ENCODE measurements at places on chromosomes 5 and 9. TPM values are rescaled to one million over a fixed set of nuclear protein-coding genes. Genes with fewer than 3 reads are reported as not detected.

RGS14 gene
- 25.9 TPM for total RNA-seq

SRD5A1 gene
- total RNA-seq: 4.3 TPM

DNA sequence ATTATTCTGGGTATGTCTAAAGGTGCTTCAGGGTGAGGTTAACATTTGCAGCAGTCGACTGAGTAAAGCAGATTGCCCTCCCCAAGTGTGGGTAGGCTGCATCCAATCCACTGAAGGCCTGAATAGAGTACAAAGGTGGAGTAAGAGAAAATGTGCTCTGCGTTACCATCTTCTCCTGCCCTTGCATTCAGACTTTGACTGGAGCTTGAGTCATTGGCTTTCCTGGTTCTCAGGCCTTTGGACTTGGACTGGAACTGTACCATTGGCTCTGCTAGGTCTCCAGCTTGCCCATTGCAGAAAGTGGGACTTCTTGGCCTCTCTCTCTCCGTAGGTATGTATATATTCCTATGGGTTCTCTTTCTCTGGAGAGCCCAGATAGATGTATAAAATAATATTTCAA, 120.9 kb upstream of the CNTLN start:
- peaks cover 7% of the 10 kb centered on the region for H3K4me1 ChIP-seq
- DNase-seq: no peak
- H3K4me3 ChIP-seq: no peak overlapping the region
- no peaks in the 10 kb centered on the region for H3K36me3 ChIP-seq
- no peaks in the 10 kb centered on the region for H3K27me3 ChIP-seq

PCDHB15 gene
- total RNA-seq: 0.33 TPM

DNA sequence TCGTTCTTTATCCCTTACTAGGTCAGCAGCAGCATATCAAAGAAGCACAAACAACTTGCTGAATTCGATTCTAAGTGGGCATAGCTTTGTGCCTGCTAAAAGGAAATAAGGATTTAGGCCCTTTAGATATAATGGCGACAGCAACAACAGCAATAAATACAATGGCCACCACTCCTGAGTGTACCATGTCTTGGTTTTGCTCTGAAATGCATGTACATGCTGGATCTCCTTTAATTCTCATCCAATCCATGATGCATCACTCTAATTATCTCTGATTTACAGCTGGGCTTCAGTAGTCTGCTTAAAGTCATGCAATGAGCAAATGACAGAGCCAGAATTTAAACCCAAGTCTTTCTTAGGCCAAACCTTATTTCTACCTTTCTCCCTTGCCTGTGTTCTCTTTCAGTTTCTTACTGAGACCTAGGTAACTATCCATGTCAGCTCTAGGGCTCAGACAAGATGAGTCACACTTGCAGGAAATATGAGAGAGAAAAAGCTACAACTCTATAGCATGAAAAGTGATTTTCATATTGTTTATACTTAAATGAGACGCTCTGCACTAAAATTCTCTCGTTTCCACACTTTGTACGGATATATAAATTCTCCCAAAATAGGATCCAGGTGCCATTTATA, 111.8 kb downstream of the HMHB1 start:
- H3K27ac ChIP-seq: no peak overlapping the region
- peaks cover 11% of the 10 kb centered on the region for H3K4me1 ChIP-seq
- H3K27me3 ChIP-seq: no peaks in the 10 kb centered on the region
- H3K4me3 ChIP-seq: no peak overlapping the region

MAMDC2 gene
- 4.9 TPM for total RNA-seq

PCDHGB6 gene
- total RNA-seq: 2.6 TPM

GRCh38 chr9:36995927-36996705, 38.0 kb downstream of the PAX5 start:
- no peak overlapping the region for H3K4me3 ChIP-seq
- H3K27me3 ChIP-seq: peaks cover 11% of the 10 kb centered on the region
- no peaks in the 10 kb centered on the region for H3K4me1 ChIP-seq
- no peak overlapping the region for H3K27ac ChIP-seq

SPOCK1 gene
- 19.1 TPM for total RNA-seq

GRCh38 chr9:87478226-87478992, 19.3 kb upstream of the DAPK1 start:
- H3K27ac ChIP-seq: no peak overlapping the region
- no peak for DNase-seq
- H3K36me3 ChIP-seq: no peaks in the 10 kb centered on the region
- H3K27me3 ChIP-seq: no peaks in the 10 kb centered on the region

GRCh38 chr9:117825609-117826347, 121.6 kb downstream of the TLR4 start:
- H3K27me3 ChIP-seq: no peaks in the 10 kb centered on the region
- no peak overlapping the region for H3K4me3 ChIP-seq
- DNase-seq: no peak
- H3K36me3 ChIP-seq: no peaks in the 10 kb centered on the region

DNA sequence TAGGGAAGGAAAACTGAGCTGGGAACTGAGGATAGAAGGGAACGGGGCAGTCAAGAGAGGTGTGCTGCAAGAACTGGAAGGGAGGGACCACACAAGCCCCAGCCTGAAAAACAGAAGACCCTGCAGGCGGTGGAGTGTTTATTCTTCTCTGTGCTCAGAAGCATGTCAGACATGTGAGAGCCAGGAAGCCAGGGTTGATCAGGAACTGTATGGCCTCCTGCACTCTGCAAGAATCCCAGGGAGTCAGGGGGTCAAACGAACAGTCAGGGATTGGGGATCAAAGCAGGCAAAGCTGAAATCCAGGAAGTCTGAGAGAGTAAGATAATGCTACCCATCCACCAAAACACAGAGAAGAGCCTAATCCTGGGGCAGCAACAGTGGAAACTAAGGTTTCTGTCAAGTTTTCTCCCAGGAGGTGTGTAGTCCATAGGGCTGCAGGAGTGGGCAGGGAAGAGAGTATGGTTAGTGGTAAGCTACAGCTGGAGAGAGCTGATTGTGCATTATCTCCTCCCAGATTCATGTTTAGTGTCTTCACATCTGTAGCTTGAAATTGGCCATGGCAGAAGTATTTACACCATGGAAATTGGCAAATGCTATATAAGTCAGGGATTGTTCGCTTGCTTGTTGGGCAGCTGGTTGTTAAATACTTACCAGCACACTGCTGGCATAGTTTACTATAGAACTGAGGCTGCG, 115.4 kb upstream of the SLC44A1 start:
- H3K36me3 ChIP-seq: no peaks in the 10 kb centered on the region
- H3K27me3 ChIP-seq: no peaks in the 10 kb centered on the region

GRCh38 chr9:13721481-13722235, 442.2 kb upstream of the MPDZ start:
- no peaks in the 10 kb centered on the region for H3K27me3 ChIP-seq
- H3K36me3 ChIP-seq: no peaks in the 10 kb centered on the region
- H3K4me1 ChIP-seq: no peaks in the 10 kb centered on the region
- no peak overlapping the region for H3K27ac ChIP-seq

DNA sequence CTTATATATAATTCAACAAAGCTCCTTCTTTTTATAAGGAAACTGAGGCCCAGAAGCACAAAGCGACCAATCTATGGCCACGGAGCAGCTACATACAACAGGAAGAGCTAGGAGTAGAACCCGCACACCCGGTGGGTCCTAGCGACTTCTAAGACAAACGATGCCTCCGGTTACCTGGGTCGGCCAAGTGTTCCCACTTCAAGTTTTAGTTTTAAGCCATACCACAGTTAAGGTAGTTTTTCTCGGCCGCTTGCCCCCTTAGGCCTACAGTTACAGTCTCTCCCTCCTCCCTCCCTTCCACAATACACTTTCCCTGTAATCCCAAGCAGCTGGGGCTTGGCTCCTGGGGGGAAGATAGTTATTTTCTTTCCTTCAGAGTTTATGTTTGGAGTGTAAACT, 533 bp downstream of the SREK1IP1 start:
- H3K27me3 ChIP-seq: no peaks in the 10 kb centered on the region
- H3K36me3 ChIP-seq: no peaks in the 10 kb centered on the region
- no peak for DNase-seq
- peak overlapping the region; percentile 82 for H3K4me3 ChIP-seq
- H3K27ac ChIP-seq: peak overlapping the region; percentile 91

- no peak for DNase-seq
- H3K27me3 ChIP-seq: no peaks in the 10 kb centered on the region
- H3K4me1 ChIP-seq: peaks cover 5% of the 10 kb centered on the region
Observed at GRCh38 chr9:113645978-113646253, 182.4 kb downstream of the RGS3 start.

DNA sequence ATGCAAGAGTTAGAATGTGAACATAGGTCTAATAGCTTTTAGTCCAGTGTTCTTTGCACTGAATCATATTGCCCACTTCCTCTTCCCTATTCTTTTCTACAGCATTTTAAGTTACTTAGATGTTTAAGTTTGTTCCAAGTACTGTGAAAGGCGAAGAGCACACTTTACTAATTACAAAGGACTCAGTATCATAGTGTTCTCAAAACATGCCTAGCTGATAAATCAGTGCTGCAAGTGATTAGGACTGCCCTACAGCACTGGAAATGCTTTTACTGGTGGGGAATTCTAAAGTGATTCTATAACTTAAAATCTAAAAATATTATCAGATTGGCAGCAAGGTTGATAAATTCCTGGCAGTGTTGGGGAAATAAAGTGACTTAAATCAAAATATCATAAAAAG, 177.9 kb upstream of the KCNN2 start:
- no peaks in the 10 kb centered on the region for H3K4me1 ChIP-seq
- no peak overlapping the region for H3K4me3 ChIP-seq
- DNase-seq: no peak
- H3K27me3 ChIP-seq: no peaks in the 10 kb centered on the region
- no peak overlapping the region for H3K27ac ChIP-seq

DNA sequence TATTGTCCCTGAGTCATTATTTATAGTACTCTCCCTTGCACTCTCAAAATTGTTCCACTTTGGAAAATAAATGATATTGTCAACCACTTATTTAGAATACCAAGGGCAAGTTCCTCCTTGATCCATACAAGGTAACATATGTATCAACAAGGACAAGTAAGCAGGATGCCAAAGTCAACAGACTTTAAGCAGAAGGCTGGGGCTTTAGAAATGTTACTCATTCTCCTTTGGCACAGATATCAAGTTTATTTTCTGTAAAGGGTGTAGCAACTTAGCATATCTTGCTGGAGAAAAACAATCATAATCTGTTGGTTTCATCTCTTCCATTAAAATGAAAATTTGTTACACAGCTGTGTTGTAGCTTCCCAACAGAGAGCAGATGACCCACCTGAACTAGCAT, 248.7 kb upstream of the SLC30A5 start:
- DNase-seq: no peak
- H3K27ac ChIP-seq: no peak overlapping the region
- H3K4me1 ChIP-seq: no peaks in the 10 kb centered on the region
- H3K4me3 ChIP-seq: no peak overlapping the region
- no peaks in the 10 kb centered on the region for H3K27me3 ChIP-seq

GRCh38 chr9:129765764-129766317, 13.0 kb upstream of the PTGES start:
- H3K4me1 ChIP-seq: no peaks in the 10 kb centered on the region
- H3K4me3 ChIP-seq: no peak overlapping the region
- H3K36me3 ChIP-seq: no peaks in the 10 kb centered on the region
- DNase-seq: no peak
- peaks cover 8% of the 10 kb centered on the region for H3K27me3 ChIP-seq

- H3K27me3 ChIP-seq: no peaks in the 10 kb centered on the region
- no peaks in the 10 kb centered on the region for H3K36me3 ChIP-seq
- peaks cover 3% of the 10 kb centered on the region for H3K4me1 ChIP-seq
- no peak overlapping the region for H3K4me3 ChIP-seq
Observed at GRCh38 chr5:122156724-122157325, 27.5 kb downstream of the ZNF474 start.

ANKHD1 gene
- 51.3 TPM for total RNA-seq

MZB1 gene
- total RNA-seq: not detected

DNA sequence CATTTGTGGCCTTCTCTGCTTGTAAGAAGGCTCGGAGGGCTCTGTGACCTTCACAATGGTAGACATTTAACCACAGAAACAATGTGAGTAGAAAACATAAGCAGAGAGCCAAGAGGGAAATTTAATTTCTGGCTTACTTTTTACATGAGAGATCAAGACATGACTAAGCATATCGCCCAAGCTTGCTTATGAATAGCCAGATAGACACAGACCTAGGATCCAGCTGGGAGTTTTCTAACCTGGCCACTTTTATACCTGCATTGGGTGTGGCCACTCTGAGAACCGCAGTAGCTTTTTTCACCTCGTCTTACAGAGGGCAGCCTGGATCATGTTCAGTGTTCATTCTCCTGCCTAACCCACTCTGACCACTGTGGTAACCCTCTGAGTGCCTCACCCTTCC, 244.9 kb upstream of the KCNN2 start:
- H3K27ac ChIP-seq: no peak overlapping the region
- H3K4me3 ChIP-seq: no peak overlapping the region
- H3K4me1 ChIP-seq: peaks cover 2% of the 10 kb centered on the region
- DNase-seq: no peak
- no peaks in the 10 kb centered on the region for H3K36me3 ChIP-seq
- no peaks in the 10 kb centered on the region for H3K27me3 ChIP-seq

HACD4 gene
- total RNA-seq: 0.42 TPM

- H3K36me3 ChIP-seq: no peaks in the 10 kb centered on the region
- no peaks in the 10 kb centered on the region for H3K4me1 ChIP-seq
- H3K27ac ChIP-seq: no peak overlapping the region
- H3K4me3 ChIP-seq: no peak overlapping the region
Observed at GRCh38 chr9:108569624-108570023, 286.2 kb downstream of the ACTL7B start.

GRCh38 chr9:91247278-91247677, 114.4 kb downstream of the AUH start:
- H3K4me1 ChIP-seq: peaks cover 23% of the 10 kb centered on the region
- no peaks in the 10 kb centered on the region for H3K36me3 ChIP-seq
- no peaks in the 10 kb centered on the region for H3K27me3 ChIP-seq
- H3K27ac ChIP-seq: peak overlapping the region; percentile 7
- no peak for DNase-seq

GRCh38 chr9:83639266-83639665, 16.3 kb downstream of the IDNK start:
- no peak for DNase-seq
- H3K27me3 ChIP-seq: no peaks in the 10 kb centered on the region
- no peak overlapping the region for H3K4me3 ChIP-seq
- no peaks in the 10 kb centered on the region for H3K4me1 ChIP-seq
- H3K36me3 ChIP-seq: no peaks in the 10 kb centered on the region
- H3K27ac ChIP-seq: no peak overlapping the region

COL5A1 gene
- total RNA-seq: 1.6 TPM

CNTFR gene
- 124 TPM for total RNA-seq

LEAP2 gene
- total RNA-seq: 0.52 TPM

- no peak overlapping the region for H3K4me3 ChIP-seq
- no peak for DNase-seq
- no peaks in the 10 kb centered on the region for H3K27me3 ChIP-seq
Observed at GRCh38 chr9:116144038-116144437, 9.6 kb upstream of the PAPPA start.

DNA sequence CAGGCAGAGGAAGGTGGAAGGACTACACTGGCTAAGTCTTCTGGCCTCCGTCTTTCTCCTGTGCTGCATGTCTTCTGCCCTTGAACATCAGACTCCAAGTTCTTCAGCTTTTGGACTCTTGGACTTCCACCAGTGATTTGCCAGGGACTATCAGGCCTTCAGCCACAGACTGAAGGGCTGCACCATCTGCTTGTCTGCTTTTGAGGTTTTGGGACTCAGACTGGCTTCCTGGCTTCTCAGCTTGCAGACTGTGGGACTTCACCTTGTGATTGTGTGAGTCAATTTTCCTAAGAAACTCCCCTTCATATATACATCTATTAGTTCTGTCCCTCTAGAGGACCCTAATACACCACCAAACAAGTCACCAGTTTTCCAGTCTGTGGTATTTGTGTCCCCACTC, 9.7 kb upstream of the ANKDD1B start:
- no peaks in the 10 kb centered on the region for H3K4me1 ChIP-seq
- H3K27me3 ChIP-seq: no peaks in the 10 kb centered on the region
- H3K27ac ChIP-seq: no peak overlapping the region
- peaks cover 11% of the 10 kb centered on the region for H3K36me3 ChIP-seq
- no peak for DNase-seq
